ENCODE measurements at places on chromosomes 7 and 10.

DNA sequence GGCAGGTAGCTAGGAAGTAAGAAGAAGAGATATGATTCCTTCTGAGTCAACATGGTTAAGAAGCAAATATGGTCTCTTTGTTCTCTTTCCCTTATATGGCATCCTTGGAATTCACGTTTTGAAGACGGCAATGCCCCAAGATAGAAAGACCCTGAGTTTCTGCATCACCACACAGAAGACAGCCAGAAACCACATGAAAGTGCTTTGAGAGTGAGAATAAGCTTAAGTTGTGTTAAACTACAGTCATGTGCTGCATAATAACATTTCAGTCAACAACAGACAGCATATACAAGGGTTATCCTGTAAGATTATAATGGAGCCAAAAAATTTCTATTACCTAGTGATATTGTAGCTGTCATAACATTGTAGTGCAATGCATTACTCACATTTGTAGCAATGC is 89.9 kb upstream of the STEAP1 start:
- DNase-seq: no peak

- DNase-seq: no peak
Observed at GRCh38 chr10:131727560-131727959, 173.2 kb upstream of the PPP2R2D start.

GRCh38 chr7:33904681-33905388 is 504 bp upstream of the BMPER start:
- DNase-seq: peak; percentile 46

- DNase-seq: no peak
Observed at GRCh38 chr7:3451701-3452100, 150.6 kb downstream of the SDK1 start.

Data from GM13977 (cell line).